Stimulated activated CD8-positive, alpha-beta memory T cell treated with anti-CD3 and anti-CD28 coated beads, Interleukin-7, amount 100 ng/mL, for 1 hour (primary cell): ENCODE measurements at places on chromosomes 12 and 14.

DNA sequence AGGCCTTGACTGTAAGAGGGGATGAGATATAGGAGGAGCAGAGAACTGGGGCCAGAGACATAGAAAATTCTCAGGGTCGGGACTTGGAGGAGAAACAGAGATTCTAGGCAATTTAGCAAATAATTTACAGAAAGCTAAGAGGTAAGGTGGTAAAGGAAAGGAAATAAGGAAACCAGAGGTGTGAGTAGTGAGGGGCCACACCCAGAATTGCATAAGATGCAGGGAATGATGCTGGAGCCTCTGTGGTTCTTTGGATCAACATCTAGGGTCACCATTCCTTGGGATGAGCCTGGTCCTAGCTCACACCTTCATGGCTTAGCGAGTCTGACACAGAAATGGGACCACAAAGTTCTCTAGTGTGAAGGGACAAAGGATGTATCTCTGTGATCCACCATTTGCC is 949 bp upstream of the SDR9C7 start:
- DNase-seq, result no peak

DNA sequence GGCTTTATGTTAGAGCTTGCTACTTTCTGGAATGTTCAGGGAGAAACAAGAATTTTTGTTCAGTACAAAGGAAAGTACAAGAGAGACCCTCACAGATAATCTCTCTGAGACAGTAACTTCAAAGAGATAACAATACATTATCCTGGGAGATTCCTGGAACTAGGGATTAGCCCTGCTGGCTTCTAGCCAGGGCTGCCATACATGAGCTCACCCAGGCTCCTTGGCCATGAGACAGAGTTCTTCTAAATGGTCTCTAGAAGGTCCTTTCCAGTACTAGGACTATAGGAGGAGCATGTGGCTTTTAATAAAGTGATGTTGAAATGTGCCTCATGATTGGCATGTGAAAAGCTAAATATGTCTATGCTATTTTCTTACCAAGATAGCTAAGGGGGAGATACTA is 342.5 kb downstream of the EMP1 start:
- DNase-seq, result no peak

- DNase-seq, result no peak
These were observed 101.2 kb upstream of the SLC16A7 start for GRCh38 chr12:59494617-59495016.

DNA sequence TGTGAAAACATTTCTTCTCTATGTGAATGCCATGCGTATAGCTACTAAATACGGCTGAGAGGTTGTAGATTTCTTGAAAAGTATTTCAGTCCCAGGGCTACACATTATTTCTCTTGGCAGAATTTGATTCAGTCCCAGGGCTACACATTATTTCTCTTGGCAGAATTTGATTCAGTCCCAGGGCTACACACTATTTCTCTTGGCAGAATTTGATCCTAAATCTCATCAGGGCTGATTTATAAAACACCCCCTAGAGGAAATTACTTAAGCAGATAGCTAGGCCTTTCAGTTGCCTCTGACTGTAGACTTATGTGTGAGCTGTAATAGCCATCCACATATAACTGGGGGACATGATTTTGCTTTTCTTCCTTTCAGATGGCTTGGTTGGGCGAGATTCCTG is 50.4 kb downstream of the AK7 start:
- no peak for DNase-seq

GRCh38 chr12:69405566-69405865 is 46.0 kb downstream of the YEATS4 start:
- DNase-seq, result no peak

DNA sequence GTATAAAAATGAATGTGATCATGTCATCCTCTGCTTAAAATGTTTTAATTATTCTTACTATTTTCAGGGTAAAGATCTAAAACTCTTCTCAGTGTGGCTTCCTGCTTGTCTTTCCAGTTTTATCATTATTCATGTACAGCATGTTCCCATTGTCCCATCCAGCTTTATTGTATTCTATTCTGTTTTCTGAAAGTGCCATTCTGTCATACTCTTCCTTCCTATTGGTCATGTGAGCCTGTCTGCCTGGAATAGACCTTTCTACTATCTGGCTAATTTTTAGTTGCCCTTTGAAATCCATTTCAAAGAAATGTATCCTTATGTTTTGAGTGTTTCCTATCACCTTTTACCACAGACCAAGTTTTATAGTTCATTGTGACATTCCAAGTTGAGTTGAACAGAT is 34.9 kb downstream of the PALS1 start:
- DNase-seq, result no peak

DNA sequence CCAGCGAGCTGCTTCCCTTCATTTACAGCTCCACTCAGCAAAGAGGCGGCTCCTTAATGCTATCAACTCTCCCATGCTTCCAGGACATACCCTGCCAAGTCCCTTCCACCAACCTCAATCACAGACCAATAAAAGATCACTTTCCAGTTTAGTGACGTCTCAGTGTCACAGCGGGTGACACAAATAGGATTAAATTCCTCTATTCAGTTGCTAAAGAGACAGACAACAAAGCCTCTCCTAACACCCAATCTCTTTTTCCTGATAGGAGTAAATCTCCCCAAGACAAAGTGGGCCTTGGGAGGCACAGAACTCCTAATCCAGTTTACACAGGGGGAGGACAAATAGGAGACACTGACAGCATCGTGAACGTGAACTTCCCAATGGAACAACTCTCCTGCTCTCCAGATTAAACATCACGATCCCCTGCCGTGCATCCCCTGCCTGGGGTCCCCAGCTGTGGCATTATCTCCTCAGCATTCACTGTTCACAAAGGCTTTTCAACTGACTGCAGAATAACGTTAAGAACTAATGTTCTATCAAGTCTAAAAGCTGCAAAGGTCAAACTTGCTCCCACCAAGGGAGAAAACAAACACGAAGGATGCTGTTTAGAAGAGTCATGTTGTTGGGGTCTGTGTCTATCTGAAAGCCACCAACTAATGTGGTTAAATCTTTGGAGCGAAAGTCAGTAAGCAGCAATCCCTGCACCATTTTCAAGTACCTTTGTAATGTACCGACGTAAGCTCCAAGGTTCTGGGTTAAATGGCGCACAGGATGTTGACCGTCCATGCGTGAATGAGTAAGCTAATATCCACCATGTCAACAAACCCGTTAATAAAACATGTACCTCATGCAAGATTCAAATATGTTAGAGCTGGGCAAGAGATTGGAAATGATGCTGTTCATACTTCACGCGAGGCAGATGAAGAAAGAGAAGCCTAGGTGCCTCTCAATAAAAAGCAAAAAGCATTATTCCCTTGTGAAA is 31.5 kb downstream of the TMEM132D start:
- DNase-seq, result no peak

- DNase-seq, result no peak
These were observed 169.8 kb downstream of the CAPZA3 start for GRCh38 chr12:18907728-18908127.

DNA sequence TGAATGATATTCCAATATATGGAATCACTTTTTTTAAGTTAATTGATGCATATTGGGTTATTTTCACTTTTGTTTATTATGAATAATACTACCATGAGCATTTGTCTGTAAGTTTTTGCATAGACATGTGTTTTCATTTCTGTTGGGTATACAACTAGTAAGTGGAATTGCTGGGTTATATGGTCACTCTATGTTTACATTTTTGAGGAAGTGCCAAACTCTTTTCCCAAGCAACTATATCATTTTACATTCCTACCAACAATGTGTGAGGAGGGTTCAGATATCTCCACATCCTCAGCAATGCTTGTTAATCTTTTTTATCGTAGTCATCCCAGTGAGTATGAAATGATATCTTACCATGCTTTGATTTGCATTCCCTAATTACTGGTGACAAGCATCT is 64.0 kb downstream of the MON2 start:
- DNase-seq, result no peak

DNA sequence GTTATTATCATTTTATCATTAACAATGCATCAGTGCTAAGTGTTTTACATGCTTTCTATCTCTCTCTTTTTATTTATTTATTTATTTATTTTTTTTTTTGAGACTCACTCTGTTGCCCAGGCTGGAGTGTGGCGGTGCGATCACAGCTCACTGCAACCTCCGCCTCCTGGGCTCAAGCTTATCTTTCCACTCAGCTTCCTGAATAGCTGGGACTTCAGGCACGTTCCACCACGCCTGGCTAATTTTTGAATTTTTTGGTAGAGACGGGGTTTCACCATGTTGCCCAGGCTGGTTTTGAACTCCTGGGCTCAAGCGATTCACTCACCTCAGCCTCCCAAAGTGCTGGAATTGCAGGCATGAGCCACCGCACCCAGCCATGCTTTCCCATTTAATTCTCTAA is 3.9 kb upstream of the BTG1 start:
- no peak for DNase-seq

DNA sequence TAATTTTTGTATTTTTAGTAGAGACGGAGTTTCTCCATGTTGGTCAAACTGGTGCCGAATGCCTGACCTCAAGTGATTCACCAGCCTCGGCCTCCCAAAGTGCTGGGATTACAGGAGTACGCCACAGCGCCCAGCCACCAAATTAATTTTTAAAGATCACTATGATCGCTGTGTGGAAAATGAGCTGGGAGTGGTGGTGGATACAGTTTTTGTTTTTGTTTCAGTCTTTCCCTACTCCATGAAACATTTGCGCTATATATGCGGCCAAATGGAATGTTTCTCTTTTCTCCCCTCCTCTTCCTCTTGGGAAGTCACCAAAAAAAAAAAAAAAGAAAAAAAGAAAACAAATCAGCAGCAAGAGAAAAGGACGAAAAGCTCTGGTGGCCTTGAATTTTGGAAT is 20.8 kb upstream of the P2RX4 start:
- no peak for DNase-seq

DNA sequence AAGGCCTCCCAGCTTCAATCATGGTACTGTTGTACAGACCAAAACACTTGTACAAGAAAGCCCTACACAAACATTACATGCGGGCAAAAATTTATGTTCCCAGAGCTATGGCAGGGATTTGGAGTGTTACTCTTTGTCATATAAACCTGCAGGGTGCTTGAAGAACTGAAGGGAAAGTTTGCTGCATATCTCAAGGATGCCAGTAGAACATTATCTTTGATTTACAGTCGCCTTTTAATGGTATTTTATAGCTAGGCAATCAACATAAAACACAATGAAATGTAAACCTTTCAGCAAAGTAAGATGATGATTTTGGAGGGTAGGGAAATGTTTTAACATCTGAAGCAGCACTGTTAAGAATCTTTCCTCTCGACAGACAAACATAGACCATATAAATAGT is 305.6 kb downstream of the KCNH5 start:
- DNase-seq, result no peak

- DNase-seq, result no peak
These were observed 191.5 kb downstream of the SLC5A8 start for GRCh38 chr12:101018540-101018939.

DNA sequence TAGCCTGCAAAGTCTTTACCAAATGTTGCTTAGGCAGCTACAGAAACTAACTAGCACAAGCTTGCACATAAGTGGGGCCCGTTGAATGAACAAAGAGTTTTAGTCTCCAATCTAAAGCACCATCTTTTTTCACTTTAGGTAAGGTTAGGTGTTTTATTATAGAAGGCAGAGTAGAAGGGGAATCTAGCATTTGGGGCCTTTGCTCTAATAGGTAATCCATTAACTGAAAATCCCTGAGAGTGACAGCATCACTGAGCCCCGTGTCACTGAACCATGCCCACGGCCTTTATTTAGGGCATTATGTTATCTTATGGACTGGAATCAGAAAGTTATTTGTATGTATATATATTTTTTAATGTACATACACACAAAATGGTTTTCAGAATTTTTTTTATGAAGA is 25.1 kb downstream of the CPNE8 start:
- DNase-seq, result no peak

GRCh38 chr12:2691345-2692071 is 103.3 kb upstream of the FKBP4 start:
- no peak for DNase-seq

DNA sequence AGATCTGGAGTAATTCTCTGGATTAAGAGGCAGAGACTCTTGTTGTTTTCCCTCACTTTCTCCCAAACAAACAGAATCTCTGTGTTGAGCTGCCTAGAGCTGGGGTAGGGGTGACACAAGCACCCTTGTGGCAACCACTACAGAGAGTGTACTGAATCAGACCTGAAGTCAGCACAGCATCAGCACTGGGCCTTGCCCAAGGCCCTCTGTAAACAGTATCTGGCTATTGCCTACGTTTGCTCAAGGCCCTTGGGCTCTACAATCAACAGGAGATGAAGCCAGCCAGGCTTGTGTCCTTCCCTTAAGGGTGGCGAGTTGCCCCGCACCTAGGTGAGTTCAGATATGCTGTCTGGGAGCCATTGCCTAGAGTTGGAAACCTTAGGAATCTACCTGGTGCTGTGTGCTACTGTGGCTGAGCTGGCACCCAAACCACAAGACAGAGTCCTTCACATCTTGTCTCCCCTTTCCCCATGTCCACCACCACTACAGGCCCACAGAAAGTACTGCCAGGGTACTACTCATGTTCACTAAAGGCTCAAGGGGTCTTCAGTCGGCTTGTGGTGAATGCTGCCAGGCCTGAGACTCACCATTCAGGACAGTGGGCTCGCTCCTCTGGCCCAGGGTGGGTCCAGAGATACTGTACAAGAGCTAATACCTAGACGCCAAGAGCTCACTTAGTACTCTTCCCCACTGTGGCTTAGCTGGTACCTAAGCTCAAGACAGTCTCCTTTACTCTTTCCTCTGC is 206.8 kb downstream of the SYNE2 start:
- no peak for DNase-seq

GRCh38 chr12:16281157-16281556 is 3.7 kb upstream of the SLC15A5 start:
- DNase-seq, result no peak

DNA sequence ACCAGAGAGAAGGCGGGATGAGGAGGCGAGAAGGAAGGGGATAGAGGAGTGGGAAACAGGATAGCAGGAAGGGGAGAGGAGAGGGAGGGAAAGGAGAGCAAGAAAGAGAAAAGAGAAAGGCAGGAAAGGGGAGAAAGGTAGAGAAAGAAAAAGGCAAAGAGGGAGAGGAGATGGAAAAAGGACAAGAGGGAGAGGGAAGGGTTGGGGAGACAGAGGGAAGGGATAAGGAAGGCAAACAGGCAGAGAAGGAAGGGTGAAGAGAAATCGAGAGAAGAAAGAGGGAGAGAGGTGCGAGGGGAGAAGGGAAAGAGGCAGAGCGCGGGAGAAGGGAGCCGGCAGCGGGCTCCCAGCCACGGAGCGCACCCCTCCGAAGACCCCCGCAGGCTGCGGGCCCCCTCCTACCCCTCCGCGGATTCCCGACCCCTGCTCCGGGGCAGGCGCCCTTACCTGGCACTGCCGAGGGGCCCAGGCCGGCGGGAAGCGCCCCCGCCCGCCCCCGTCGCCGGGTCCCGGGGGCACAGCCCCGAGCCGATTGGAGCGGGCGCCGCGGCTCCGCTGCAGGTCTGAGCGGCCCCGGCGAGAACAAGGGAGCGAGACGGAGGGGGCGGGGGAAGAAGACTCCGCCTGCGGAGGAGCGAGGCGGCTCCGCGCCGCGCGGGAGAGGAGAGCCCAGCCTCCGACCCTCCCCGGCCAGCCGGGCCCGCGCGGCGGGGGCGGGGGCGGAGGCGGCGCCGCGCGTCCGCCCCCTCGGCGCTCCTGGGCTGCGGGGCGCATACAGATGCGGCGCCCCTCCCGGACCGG is at the start of gene CDH24:
CDH24 (minus strand) TSS at position 565 of the 801 bp plus-strand sequence. CDS start 1,787 bp downstream, outside the sequence.
- DNase-seq, result peak; percentile 50

- no peak for DNase-seq
These were observed 196.4 kb upstream of the FOXN3 start for GRCh38 chr14:89613260-89614008.

GRCh38 chr12:75438059-75438754 is 42.3 kb upstream of the GLIPR1 start:
- no peak for DNase-seq

- DNase-seq, result no peak
These were observed 430.0 kb upstream of the SOX5 start for GRCh38 chr12:24379433-24379832.
